ENCODE measurements at places on chromosomes 13 and 19.

- DNase-seq: peak; percentile 97
Observed at GRCh38 chr19:16324384-16325160, at the start of gene KLF2. KLF2 (plus strand) TSS chr19:16324826; CDS start chr19:16324924, 98 bp downstream.

GRCh38 chr13:106570299-106570852, 2.4 kb upstream of the ARGLU1 start:
- no peak for DNase-seq

DNA sequence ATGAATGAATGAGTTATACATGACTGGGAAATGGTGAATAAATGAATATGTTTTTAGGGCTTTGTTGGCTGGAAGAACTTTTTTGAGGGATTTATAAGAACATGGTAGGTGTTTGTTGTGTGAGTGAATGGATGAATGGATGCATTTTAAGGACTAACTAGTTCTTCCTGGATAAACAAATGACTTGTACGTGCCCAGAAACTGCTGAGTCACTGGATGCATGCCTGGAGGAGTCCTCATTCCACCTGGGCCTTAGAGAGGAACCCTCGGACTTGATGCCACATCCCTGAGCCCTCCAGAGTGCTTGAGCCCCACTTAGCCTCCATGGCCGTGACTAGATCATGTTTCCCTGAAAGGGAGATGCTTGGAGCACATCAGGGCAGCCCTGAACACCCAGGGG, 153.4 kb downstream of the DPF1 start:
- no peak for DNase-seq

DNA sequence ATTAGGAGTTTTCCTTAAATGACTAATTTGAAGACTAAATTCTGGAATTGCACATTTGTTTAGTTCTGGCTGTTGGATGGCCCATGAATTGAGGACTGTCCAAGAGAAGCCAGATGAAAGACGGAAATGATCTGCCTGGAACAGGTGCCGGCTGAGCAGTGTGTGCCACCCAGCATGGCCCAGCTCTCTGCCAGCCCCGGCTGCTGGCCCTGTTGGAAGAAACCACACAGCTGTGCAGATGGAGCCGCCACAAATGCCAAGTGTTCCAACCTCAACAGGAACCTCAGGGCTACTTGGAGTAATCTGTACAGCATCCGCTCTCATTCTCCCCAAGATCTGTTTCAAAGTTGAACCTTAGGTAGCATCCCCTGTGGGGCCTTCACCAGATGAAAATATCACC, 67.0 kb upstream of the STARD13 start:
- no peak for DNase-seq

GRCh38 chr13:93079294-93079693, 147.3 kb upstream of the GPC6 start:
- DNase-seq: peak; percentile 10

- no peak for DNase-seq
Observed at GRCh38 chr19:7787141-7787540, 24.1 kb downstream of the CLEC4M start.

GRCh38 chr19:2494084-2494446, 18.1 kb downstream of the GADD45B start:
- DNase-seq: peak; percentile 78

- no peak for DNase-seq
Observed at GRCh38 chr13:106905380-106906162, 337.6 kb upstream of the ARGLU1 start.

Measured in AG08395 (cell line).